Right atrium auricular region (tissue), 2 donors: ENCODE measurements at places on chromosomes 3 and 15. TPM values are rescaled to one million over a fixed set of nuclear protein-coding genes. Genes with fewer than 3 reads are reported as not detected.

GRCh38 chr15:96487245-96487644, 156.7 kb downstream of the NR2F2 start:
- no peaks in the 10 kb centered on the region for H3K27me3 ChIP-seq
- no peaks in the 10 kb centered on the region for H3K36me3 ChIP-seq
- no peaks in the 10 kb centered on the region for H3K4me1 ChIP-seq

- H3K4me3 ChIP-seq: no peak overlapping the region
- H3K4me1 ChIP-seq: no peaks in the 10 kb centered on the region
- H3K36me3 ChIP-seq: peaks cover 3% of the 10 kb centered on the region
- DNase-seq: no peak
- no peak overlapping the region for H3K27ac ChIP-seq
Measured at GRCh38 chr3:187082758-187083375, 56.4 kb downstream of the RPL39L start.

DNA sequence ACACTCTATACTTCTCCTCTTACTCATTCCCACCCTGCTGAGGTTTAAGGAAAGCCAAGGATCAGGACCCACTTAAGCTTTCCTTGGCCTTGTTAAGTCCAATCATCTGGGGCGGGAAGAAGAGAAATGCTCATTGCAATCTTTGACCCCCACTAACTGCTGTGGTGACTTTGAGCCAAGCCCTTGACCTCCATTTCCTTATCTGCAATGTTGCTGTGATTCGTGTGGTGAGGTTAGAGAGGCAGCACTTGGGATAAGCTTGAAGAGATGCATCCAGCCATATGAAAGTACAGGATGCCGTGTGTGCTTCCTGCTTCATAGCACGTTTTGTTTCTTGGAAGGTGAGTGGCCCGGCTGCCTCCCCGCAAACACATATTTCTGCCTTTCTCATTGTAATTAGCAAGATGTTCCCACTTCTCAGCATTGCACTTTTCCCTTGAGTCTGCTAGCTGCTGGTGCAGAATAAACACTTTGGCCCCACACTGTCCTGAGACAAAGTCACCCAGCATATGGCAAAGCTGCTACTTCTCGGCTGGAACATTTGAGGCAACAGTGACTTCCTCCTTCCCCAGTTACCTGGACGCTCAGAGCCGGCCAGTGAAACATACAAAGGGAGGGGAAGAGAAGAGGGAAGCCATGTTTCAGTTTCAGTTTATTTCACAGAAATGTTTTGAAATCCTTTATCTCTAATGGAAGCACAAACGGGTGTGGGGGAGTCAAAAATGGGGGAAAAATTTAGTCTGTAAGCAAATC, 10.5 kb upstream of the NUDT16 start:
- H3K27ac ChIP-seq: no peak overlapping the region
- H3K36me3 ChIP-seq: peaks cover 25% of the 10 kb centered on the region
- no peak for DNase-seq
- no peak overlapping the region for H3K4me3 ChIP-seq

ARHGAP31 gene
- total RNA-seq: 33.1 TPM

DNA sequence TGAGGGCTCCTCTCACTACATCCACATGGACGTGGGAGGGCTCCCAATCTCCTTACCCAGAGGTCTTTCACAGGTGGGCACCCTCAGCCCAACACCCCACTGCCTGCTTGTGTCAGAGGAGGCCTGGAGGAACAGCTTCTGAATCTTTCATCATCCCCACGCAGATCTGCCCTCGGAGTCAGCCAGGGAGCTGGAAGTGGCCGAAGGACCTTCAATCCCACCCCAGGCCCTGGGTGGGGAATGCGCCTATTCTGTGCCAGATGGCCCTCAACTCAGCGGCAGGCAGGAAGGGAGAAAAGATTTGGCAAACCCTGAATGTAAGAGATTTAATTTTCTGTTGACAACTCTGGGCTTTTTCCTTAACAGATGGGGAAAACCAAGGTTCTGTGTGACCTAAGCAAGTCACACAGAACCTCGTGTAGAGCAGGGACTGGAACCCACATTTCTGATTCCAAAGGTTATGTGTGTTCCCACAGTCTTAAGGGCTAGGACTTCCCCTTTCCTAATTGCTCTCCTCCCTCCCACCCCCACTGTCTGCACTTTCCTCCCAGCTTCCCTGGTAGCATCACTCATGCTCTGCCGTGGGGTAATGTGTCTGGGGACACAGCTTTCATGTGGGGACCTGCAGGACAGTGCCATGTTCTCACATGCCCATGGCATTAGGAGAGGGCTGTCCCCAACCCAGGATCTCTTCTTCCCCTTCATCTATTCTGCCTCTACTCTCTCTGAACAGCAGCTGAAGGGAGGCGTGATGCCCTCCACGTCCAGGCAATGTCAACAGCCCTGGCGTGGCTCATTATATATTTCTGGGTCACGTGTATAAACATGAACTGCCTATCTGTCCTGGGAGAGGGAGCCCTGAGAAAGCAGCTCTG, 98.1 kb downstream of the SEMA5B start:
- H3K27ac ChIP-seq: no peak overlapping the region
- H3K27me3 ChIP-seq: no peaks in the 10 kb centered on the region
- H3K4me1 ChIP-seq: no peaks in the 10 kb centered on the region

SLC12A1 gene
- total RNA-seq: not detected

- H3K4me1 ChIP-seq: peaks cover 9% of the 10 kb centered on the region
- no peak for DNase-seq
- no peaks in the 10 kb centered on the region for H3K27me3 ChIP-seq
- H3K36me3 ChIP-seq: no peaks in the 10 kb centered on the region
Measured at GRCh38 chr15:89805241-89806209, 9.1 kb downstream of the ANPEP start.

LRRIQ4 gene
- total RNA-seq: not detected

FBXO40 gene
- 81.6 TPM for total RNA-seq

- no peak overlapping the region for H3K27ac ChIP-seq
- H3K27me3 ChIP-seq: no peaks in the 10 kb centered on the region
- H3K4me3 ChIP-seq: no peak overlapping the region
- H3K4me1 ChIP-seq: peaks cover 14% of the 10 kb centered on the region
- no peak for DNase-seq
- no peaks in the 10 kb centered on the region for H3K36me3 ChIP-seq
Measured at GRCh38 chr3:66350601-66351000, 129.8 kb downstream of the SLC25A26 start.
